EL (cell line): ENCODE measurements at places on chromosomes 7 and 10.

- no peak for DNase-seq
Measured at GRCh38 chr10:3714531-3714930, 70.5 kb downstream of the KLF6 start.

- peak; percentile 93 for DNase-seq
Measured at GRCh38 chr10:4704034-4704545, 121.9 kb upstream of the AKR1E2 start.

DNA sequence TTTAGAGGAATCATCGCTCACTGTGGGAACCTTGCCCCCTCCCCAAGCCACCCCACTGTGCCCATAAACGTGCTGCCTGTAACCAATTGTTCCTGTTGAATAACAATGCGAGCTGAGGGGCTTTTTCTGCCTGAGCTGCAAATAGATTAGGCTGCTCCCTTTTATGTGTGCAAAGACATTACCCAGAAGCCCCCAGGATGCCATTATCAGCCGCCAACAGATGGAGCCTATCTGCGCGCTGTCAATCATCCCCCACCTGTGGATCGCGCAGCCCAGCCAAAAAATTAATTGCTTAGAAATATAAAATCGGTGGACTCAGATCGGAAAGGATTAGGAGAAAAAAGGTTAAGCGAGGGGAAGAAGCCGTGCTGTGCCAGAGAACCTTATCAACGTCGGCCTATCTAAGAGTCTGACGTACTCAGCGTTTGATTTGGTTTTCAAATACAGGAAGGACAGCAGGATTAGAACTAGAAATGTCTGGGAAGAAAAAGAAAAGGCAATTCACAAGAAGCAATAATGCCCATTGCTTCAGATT lies 167.3 kb upstream of the MYO3A start:
- DNase-seq: no peak

GRCh38 chr7:97187067-97187466 lies 69.6 kb downstream of the SDHAF3 start:
- DNase-seq: peak; percentile 49

- DNase-seq: no peak
Measured at GRCh38 chr10:72334196-72334824, 20.4 kb downstream of the DNAJB12 start.

DNA sequence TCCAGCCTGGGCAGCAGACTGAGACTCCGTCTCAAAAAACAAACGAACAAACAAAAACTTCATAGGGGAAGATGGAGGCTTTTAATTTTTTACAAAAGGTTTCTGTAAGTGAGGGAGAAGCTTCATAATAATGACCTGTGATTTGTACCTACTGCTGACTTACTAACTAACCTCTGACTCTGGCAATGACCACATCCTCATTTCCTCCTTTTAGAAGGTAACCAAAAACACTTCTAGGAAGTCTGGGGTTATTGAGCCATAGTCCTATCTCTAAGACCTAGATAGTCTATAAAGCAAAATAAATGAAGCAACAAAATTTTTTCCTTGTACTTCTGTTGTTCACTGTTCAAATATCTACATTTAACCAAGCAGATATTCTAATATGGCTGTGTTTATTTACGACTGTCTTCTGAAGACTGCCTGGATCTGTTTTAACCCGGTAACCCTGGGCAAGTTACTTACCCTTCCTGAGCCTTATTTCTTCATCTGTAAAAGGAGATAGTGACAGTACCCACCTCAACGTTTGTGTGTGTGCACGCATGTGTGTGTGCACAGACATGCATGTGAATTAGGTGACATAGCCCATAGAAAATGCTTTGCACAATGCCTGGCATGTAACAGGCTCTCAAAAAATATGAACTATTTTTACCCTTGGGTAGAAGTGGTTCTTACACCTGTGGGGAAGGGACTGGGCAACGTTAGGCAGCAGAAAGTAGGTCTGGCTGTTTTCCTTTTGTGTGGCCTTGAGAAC lies 30.8 kb upstream of the SMNDC1 start:
- no peak for DNase-seq
